Progenitor cell of endocrine pancreas (in vitro differentiated cells): ENCODE measurements at places on chromosomes 2 and 18. TPM values are rescaled to one million over a fixed set of nuclear protein-coding genes. Genes with fewer than 3 reads are reported as not detected.

The GMPPA gene
- 35.8 and 37.4 TPM in 2 replicates for total RNA-seq

The FOXD4L1 gene
- 0.20 and 0.48 TPM in 2 replicates for total RNA-seq

The CREG2 gene
- total RNA-seq: 0.65 and 1.3 TPM in 2 replicates

The CSRNP3 gene
- total RNA-seq: 10.7 and 14.8 TPM in 2 replicates

The TGFA gene
- 3.0 and 3.8 TPM in 2 replicates for total RNA-seq

The GNAL gene
- total RNA-seq: 10.0 and 10.5 TPM in 2 replicates

The RIT2 gene
- not detected in 2 replicates for total RNA-seq

The IL36A gene
- not detected in 2 replicates for total RNA-seq

The LDLRAD4 gene
- total RNA-seq: 3.4 and 3.8 TPM in 2 replicates

The GULP1 gene
- total RNA-seq: 35.3 and 39.4 TPM in 2 replicates

The XDH gene
- 4.8 and 5.6 TPM in 2 replicates for total RNA-seq

The PRADC1 gene
- total RNA-seq: 9.8 and 10.2 TPM in 2 replicates
